ENCODE measurements at places on chromosomes 3 and 15.

GRCh38 chr3:96449803-96450202, 364.6 kb upstream of the EPHA6 start:
- no peak for DNase-seq

DNA sequence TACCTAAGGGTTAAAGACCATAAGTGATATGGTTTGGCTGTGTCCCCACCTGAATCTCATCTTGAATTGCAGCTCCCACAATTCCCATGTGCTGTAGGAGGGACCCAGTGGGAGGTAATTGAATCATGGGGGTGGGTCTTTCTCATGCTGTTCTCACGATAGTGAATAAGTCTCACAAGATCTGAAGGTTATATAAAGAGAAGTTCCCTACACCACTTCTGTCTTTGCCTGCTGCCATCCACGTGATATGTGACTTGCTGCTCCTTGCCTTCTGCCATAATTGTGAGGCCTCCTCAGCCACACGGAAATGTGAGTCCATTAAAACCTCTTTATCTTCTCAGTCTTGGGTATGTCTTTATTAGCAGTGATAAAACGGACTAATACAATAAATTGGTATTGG, 75.0 kb upstream of the CADPS start:
- no peak for DNase-seq

GRCh38 chr3:154794391-154794790, 285.7 kb upstream of the MME start:
- no peak for DNase-seq

DNA sequence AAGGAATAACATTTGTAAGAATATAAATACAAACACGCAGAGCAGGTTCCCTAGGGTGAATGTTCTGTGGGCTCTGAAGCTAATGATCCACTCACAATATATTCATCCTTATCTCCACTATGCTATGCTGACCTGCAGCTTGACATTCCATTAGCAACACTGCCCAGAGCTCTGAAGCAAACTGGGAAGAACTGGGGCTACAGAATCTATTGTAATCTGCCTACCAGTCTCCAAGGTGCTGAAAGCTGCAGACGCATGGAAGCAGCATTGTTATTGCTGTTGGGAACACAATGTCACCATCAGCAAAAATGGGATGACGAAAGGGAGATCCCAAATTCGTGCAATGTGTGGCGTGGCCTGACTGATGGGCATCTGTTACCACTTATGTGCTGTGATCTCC, 316.7 kb upstream of the RORA start:
- no peak for DNase-seq

- DNase-seq: no peak
Observed at GRCh38 chr3:186451371-186451770, 89.3 kb upstream of the DGKG start.

DNA sequence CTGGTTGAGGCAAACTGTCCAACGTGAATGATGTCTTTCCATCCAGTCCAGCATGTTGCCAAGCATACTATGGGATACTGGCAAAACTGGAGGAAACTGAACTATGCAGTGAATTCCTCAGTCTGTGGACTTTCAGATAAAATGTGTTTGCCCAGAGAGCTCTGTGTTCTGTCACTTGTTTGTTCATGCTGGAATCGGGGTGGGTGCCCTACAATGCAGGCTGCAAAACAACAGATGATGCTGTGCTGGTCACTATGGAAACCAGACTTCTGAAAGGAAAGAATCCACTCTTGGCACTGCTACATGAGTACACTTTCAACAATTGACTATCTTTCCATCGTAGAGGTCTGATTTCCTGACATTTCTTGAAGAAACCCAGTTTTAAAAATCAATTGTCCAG, 272.5 kb upstream of the ARHGEF26 start:
- DNase-seq: no peak

GRCh38 chr15:82122746-82123400, 77.1 kb upstream of the MEX3B start:
- no peak for DNase-seq

DNA sequence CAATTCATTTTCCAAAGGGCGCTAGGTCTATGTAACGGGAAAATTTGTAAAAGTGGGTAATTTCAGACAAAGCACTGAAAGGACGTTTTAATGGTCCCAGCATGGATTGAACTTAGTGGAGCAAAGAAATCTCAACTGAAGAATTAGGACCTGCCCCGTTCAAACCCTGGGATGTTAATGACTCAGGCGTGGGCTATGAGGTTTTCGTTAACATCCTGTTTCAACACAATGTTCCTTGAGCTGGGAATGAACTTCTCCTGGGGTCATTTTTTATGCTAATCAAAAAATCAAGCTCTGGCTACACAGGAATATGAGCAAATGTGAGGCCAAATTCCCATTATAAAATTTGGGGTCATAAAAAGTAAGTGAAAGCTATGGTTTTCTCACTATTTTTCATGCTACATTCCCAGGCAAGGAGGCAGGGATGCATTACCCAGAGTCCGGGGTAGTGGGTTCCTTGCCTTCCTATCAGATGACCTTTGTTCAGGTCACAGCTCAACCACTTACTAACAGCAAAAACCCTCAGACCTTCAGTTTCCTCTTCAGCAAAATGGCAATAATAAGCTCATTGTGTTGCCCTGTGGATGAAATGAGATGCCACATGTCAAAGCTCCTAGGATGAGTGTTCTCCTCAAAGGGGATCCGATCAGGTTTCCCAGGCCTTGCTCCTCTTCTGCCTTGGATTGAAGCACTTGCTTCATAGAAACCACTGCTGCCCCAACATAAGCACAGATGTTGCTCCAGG, 271.4 kb downstream of the ARRDC4 start:
- DNase-seq: no peak

DNA sequence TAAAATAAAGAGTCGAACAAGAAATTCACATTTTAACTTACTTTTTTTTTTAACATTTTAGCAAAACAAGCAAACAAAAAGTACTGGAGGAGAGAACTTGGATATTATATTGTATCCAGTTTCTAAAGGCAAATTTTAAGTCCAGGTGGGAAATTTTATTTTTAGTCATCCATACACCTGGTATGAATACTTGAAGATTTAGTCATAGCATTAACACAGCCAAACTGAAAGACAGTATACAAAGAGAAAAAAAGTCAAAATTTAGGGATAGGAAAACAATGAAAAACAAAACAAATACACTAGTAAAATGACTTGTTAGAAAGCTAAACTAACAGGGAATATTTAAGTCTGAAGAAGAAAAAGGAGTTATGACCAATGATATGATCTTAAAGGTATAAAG, 69.1 kb downstream of the PROS1 start:
- no peak for DNase-seq

GRCh38 chr3:111473550-111473949, 68.4 kb upstream of the CD96 start:
- DNase-seq: no peak

DNA sequence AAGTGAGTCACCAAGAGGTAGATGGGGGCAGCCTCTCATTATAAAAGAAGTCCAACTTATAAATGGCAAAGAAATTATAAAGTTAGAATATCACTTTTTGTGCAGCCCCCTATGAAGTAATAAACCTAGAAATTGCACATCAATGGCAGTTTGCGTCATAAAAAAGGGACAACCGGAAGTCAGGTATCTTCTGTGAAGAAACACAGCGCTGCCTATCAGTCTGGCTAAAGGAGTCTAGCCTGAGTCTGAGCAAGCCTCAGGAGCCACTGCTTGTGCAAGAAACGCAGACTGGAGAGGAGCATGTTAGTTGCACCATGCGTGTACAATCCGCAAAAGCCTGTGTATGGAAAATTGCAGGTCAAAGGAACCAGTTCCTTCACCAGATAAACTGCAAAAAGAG, 178.4 kb downstream of the ARRDC4 start:
- no peak for DNase-seq

DNA sequence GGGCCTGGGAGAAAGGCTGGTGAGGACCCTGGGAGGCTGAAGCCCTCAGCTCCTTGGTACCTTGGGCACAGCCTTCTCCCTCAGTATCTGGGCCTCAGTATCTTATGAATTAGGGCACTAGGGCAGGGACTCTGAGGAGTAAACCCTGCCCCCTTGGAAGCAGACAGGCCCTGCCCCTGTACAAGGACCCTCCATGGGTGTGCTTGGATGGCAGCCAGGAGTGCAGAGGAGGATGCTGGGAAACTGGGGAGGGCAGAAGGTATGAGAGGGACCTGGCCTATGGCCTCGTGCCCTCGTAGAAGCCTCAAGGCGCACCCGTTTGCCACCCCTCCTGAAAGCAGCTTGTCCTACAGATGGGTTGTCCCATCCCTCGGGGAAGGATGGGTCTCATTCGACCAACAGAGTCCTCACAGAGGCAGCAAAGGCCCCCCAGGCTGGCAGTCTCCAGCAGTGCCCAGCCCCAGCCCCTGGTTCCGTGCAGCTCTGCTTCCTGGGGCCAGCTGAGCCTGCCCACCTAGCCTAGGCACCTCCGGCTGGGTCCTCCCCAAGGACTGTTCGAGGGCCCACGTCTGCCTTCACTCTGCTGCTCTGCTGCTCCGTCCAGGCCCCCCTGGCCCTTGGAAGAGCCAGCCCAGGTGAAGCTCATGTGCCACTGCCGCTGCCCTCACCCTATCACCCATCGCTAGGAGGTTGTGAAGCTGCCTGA, 15.3 kb upstream of the SEMA3F start:
- DNase-seq: no peak

- DNase-seq: no peak
Observed at GRCh38 chr3:42394579-42395288, 15.7 kb downstream of the LYZL4 start.

DNA sequence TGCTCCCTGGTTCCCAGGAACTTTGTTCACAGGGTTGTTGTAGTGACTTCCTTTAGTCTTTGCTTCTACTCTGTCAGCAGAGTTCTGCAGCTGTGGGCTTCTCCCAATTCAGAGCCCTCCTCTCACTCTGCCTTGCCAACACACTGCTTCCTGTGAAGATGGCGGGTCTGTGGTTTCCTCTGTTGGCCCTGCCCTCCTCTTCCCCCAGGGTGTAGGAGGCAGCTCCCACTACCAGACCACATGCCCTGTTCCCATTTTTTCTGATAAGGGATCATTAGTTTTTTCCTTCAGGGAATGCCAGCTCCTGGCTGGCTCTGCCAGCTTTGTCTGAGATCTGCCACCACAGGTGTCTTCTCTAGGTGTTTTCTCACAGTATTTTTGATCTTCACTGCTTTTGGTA, 12.7 kb downstream of the SPSB4 start:
- DNase-seq: no peak

DNA sequence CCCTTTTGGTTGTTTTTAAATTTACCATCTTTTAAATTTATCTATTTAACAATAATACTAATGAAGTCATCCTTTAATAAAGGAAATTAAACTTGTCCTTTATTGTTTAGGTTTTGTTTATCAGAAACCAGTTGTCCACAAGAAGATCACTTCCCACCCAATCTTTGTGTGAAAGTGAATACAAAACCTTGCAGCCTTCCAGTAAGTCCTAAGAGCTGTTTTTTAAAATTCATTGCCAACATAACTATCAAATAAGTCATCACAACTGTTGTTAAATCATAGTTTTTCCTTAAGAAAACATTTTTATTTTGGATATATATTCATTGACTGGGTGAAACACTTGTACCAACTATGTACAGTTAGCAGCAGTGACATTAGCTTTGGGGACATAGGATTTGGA, 59.4 kb downstream of the CALML4 start:
- no peak for DNase-seq

DNA sequence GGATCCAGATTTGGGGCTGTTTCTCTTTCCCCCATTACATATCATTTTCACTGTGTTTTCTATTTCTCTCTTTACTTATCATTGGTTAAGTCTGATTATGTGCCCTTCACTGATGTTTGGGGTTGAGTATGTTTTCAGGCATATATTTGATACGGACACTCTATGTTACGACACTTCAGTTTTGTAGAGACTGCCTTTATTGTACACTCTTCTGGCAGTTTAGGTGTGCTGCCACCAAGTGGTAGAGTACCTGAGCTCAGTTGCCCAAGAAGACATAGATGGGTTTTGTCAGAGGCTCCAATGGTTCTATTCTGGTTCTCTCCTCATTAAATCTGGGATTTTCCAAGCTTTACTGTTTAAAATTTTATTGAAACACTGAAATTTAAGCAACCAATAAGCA, 255.0 kb upstream of the ROPN1 start:
- no peak for DNase-seq

DNA sequence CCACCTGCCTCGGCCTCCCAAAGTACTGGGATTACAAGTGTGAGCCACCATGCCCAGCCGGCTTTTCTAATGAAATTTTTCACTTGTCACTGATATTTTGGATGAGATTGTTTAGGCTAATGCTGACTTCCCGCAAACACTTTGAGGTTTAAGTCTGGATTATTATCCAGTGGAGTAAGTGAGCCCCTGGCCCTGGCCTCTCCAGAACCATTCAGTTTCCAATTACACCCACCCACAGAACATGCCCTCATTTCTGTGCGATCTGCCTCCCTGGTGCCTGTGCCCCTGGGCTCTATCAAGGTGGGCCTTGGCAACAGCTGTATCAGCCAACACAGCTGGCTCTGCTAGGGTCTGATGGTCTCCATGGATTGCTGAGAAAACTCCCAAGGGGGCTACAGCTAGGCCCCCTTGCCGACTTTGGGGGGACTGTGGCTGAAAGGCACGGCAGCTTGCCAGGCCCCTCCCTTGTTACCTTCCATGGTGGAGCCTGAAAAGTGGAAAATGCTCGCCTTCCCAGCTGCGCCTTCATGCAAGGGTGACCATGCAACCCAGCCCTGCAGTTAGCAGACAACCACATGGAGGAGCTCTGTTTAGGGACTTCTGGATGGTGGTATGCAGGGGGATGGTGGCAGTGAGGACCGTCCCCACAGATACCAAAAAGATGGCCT, 288.9 kb downstream of the FAM43A start:
- no peak for DNase-seq

DNA sequence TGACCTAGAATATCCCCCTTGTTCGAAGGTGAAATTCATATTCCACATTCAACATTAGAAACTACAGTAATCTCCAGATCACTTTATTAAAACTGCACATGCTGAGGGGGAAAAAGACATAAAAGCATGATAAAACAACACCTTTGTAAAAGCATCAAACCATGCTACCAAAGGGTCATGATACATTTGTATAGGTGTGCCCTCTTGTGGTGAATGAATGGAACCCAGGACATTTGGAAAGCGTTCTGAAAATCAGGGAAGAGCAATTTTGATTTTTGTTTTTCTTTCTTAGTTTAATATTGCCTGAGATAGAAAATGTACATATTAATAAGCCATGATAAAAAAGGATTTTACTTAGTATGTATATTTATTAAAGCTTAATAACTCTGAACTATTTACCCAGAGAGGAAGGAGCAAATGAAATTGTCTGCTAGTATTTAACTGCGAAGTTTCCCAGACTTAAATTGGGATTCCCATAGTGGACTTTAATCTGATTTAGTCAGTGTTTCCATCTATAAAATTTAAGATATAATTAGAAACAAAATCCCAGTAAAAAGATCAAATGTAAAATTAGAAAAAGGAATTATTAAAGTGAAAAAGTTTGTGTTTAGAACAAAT, 105.8 kb upstream of the ARL6 start:
- DNase-seq: no peak

- DNase-seq: no peak
Observed at GRCh38 chr3:186483611-186484340, 60.4 kb downstream of the CRYGS start.

GRCh38 chr3:133944641-133945380, 49.1 kb upstream of the RAB6B start:
- DNase-seq: no peak

GRCh38 chr3:32842531-32842931, 24.7 kb downstream of the TRIM71 start:
- DNase-seq: no peak

Data from activated T-helper 1 cell treated with Interleukin-2 at 50 U/mL for 16 hours (primary cell).